GM04503 (cell line): ENCODE measurements at places on chromosomes 1 and 21.

DNA sequence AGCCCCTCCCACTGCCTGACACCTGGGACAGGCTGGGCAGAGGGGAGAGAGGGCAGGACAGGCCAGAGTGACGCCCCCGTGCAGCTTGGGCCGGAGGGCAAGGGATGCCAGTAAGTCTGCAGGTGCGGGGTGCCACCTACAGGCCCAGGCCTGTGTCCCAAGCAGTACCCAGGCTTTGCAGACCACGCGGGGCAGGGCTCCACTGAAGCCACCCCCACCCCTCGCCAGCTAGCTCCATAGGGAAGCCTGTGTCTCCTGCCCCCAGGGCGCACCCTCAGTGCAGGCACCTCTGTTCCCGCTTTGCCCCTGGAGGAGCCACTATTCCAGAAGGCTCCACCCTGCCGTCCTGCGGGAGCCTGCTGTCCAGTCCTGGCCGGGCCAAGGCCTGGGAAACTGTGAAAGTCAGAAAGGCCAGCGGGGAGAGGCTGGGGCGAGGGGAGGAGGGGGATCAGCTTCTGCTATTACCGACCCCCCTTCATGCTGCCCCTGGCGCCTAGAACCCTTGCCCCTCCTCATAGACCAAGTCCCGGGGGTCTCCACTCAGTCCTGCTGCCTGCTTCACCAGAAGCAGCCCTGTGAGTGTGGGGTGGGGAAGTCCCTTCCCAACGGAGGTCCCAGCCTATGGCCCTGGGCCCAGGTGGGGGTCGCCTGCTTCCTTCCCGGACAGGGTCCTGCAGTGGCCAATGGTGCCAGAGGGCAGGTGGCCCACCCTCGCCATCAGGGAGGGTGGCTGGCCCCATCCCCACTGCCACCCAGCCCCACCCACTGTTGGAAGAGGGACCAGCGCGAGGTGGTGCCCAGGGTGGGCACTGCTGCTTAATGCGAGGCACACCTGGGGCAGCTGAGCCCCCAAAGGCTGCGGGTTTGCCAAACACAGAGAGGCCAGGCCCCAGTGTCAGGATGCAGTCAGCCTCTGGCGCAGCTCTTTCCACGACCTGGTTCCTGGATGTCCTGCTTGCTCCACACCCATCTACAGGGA lies 54.4 kb downstream of the KCNAB2 start:
- no peak for DNase-seq

GRCh38 chr1:227356620-227357146 lies 38.4 kb upstream of the CDC42BPA start:
- no peak for DNase-seq

GRCh38 chr1:51671527-51672325 lies 54.8 kb downstream of the OSBPL9 start:
- DNase-seq = no peak

DNA sequence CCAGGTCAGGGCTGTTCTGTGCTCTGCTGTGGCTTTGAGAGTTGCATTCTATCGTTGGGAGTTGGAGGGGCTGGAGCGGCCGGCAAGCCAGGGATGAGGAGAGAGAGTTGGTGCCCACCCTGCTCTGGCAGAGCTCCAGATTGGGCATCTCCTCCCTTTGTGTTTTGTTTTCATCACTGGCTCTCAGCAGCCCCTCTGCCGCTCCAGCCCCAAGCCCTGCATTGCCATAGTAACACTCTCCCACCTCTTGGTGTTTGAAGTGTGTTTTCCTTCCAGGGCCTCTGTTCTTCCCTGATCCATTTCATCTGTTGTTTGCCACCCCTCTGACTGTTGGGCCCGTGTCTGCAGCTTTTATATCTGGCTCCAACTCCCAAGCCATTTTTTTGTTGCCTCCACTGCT lies 152.7 kb downstream of the URB2 start:
- no peak for DNase-seq

- DNase-seq = no peak
Observed at GRCh38 chr1:87972811-87973210, 644.1 kb downstream of the LMO4 start.

DNA sequence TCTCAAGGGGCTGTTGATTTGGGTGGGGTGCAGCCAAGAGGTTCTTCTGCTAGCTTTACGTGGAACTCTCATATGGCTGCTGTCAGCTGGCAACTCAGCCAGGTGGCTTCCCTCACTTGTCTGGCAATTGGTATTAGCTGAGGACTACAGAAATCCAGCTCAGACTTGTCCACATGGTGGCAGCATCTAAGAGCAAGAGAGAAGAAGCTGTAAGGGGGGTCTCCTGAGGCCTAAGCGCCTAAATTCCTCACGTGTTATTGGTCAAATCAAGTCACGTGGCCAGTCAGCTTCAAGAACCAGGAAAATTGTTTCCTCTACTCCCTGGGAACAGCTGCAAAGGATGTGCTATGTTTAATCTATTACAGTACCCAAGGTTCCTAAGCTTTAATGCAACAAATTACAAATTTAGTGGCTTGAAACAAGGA lies 4.2 kb upstream of the DYRK3 start:
- no peak for DNase-seq

DNA sequence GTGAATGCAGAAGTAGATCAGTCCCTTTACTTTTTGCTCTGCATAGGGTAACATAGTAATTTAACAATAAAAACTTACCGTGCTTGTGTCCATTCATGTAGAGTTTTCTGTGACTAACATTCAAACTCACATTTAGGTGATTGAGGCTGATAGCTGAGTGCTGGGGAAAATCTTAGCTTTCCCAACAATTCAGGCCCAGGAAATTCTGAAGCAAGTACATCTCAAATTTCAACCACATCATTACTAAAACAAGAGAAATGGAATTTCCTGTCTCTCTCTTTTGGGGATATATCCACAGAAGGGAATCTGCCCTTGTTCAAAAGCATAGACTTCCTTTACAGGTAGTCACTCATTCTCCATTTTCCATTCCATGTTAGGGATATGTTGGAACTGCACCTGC lies 33.1 kb upstream of the C1orf146 start:
- DNase-seq = peak; percentile 43

GRCh38 chr1:119266386-119266785 lies 102.2 kb upstream of the HAO2 start:
- DNase-seq = no peak

GRCh38 chr1:64938991-64939390 lies 27.4 kb downstream of the JAK1 start:
- no peak for DNase-seq
